ENCODE measurements at places on chromosomes 2 and 18. TPM values are rescaled to one million over a fixed set of nuclear protein-coding genes. Genes with fewer than 3 reads are reported as not detected.
A peak's percentile ranks its signal among the peaks of the same experiment; 100 is the strongest.

- H3K4me1 ChIP-seq, result peaks cover 22% of the 10 kb centered on the region
- no peaks in the 10 kb centered on the region for H3K27me3 ChIP-seq
- H3K36me3 ChIP-seq, result no peaks in the 10 kb centered on the region
- no peak for DNase-seq
Observed at GRCh38 chr18:9106094-9106493, 3.6 kb downstream of the NDUFV2 start.

- no peak for DNase-seq
- H3K36me3 ChIP-seq, result no peaks in the 10 kb centered on the region
- no peaks in the 10 kb centered on the region for H3K4me1 ChIP-seq
- H3K4me3 ChIP-seq, result no peak overlapping the region
Observed at GRCh38 chr2:241896746-241897201, 27.2 kb downstream of the RTP5 start.

DNA sequence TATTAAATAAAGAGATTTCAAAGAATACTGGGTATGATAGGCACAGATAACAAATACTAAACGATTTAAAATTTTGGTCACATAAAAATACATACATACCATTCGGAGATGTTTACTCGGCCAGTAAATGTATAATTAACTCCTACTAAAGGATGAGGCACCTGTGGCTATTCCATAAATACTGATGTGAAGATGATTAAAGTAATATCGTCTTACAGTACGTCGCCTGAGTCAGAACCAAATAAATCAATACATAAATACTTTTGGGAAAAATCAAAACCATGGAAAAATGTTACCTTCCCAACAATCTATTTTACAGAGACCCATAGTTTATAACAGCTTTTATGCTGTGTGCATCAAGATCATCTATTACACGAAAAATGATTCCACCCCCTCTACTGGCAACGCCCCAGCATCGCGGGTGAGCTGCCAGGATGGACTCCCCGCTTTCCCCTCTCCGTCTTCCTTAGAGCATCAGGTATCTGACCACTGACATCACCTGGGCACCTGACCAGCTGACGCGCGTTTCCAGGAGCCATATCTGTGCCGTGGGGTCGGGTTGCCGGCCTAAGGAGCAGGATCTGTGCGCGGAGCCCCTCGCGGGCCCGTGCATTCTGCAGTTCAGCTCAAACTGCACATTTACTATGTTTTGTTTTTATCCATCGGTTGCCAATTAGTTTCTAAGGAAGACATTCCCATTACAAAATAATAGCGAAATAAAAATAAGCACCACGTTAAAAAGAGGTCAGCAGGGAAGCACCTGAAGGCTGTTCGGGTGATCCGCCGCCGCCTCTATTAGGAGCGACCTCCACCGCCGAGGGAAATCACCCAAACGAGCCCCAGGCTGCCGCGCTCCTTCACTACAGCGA, 901 bp downstream of the ICA1L start:
- peak overlapping the region; percentile 77 for H3K27ac ChIP-seq
- H3K36me3 ChIP-seq, result no peaks in the 10 kb centered on the region
- no peaks in the 10 kb centered on the region for H3K27me3 ChIP-seq
- peak; percentile 89 for DNase-seq

DNA sequence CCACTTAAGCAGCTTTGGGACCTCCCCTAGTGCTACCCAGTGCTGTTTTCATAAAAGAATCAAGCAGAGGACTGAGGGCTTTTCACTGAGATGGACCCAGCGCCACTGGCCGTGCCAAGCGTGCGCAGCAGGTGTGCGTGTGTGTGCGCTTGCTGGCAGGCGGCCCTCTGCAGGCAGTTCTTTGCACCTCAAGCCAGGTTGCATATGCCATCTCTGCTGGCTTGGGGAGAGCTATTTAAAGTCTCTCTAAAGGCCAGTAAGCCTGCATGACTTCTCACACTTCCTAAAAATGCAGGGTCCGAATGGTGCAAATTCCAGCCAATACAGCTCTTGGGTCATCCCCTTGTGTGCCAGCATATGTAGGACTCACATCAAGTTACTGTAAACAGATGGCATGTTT, 255.5 kb downstream of the RNF152 start:
- DNase-seq, result no peak
- no peak overlapping the region for H3K4me3 ChIP-seq
- no peaks in the 10 kb centered on the region for H3K36me3 ChIP-seq
- no peaks in the 10 kb centered on the region for H3K4me1 ChIP-seq
- H3K27ac ChIP-seq, result no peak overlapping the region

- no peak for DNase-seq
- no peaks in the 10 kb centered on the region for H3K27me3 ChIP-seq
- no peak overlapping the region for H3K27ac ChIP-seq
- H3K4me3 ChIP-seq, result no peak overlapping the region
- no peaks in the 10 kb centered on the region for H3K4me1 ChIP-seq
Observed at GRCh38 chr2:119744335-119744939, 15.3 kb upstream of the PTPN4 start.

- no peak overlapping the region for H3K27ac ChIP-seq
- no peak for DNase-seq
- H3K4me1 ChIP-seq, result peaks cover 3% of the 10 kb centered on the region
- H3K4me3 ChIP-seq, result no peak overlapping the region
- H3K36me3 ChIP-seq, result no peaks in the 10 kb centered on the region
Observed at GRCh38 chr18:63684718-63685117, 18.0 kb upstream of the SERPINB11 start.

DNA sequence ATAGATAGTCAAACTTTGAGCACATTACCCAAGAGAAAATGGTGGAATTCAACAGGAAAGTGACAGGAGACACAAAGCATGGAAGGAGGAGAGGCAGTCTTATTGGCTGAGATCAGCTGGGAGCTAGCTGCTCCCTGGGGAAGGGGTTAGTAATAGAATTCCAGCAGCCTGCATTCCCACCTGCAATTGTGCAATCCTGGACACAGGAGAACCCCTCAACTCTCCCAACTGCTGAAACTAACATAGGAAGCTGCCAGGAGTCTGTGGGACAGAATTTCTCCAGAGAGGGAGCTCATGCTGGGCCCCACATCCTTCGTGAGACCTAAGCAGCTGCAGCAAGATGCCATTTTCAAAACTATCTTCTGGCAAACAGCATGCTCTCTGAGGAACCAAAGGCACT, 69.8 kb upstream of the ACVR1C start:
- no peak overlapping the region for H3K27ac ChIP-seq
- H3K4me3 ChIP-seq, result no peak overlapping the region
- H3K4me1 ChIP-seq, result no peaks in the 10 kb centered on the region
- no peaks in the 10 kb centered on the region for H3K27me3 ChIP-seq

- H3K36me3 ChIP-seq, result no peaks in the 10 kb centered on the region
- H3K4me1 ChIP-seq, result no peaks in the 10 kb centered on the region
- H3K27ac ChIP-seq, result no peak overlapping the region
- DNase-seq, result peak; percentile 42
- no peaks in the 10 kb centered on the region for H3K27me3 ChIP-seq
- H3K4me3 ChIP-seq, result no peak overlapping the region
Observed at GRCh38 chr2:11073251-11073650, 82.0 kb upstream of the SLC66A3 start.

Gene INHBB
- 28.6 TPM for total RNA-seq

Gene EPAS1
- 77.3 TPM for total RNA-seq

Gene PASK
- 21.1 TPM for total RNA-seq

GRCh38 chr2:126658905-126659561, 3.1 kb downstream of the GYPC start:
- H3K4me3 ChIP-seq, result no peak overlapping the region
- no peaks in the 10 kb centered on the region for H3K27me3 ChIP-seq
- H3K4me1 ChIP-seq, result no peaks in the 10 kb centered on the region
- no peak for DNase-seq
- no peak overlapping the region for H3K27ac ChIP-seq
- no peaks in the 10 kb centered on the region for H3K36me3 ChIP-seq

- H3K4me1 ChIP-seq, result no peaks in the 10 kb centered on the region
- no peak overlapping the region for H3K27ac ChIP-seq
- DNase-seq, result no peak
- H3K4me3 ChIP-seq, result no peak overlapping the region
- no peaks in the 10 kb centered on the region for H3K36me3 ChIP-seq
Observed at GRCh38 chr2:68127358-68128242, 30.1 kb upstream of the PNO1 start.

GRCh38 chr2:20516291-20516645, 69.4 kb downstream of the RHOB start:
- H3K4me3 ChIP-seq, result no peak overlapping the region
- H3K4me1 ChIP-seq, result no peaks in the 10 kb centered on the region
- H3K27me3 ChIP-seq, result no peaks in the 10 kb centered on the region
- no peaks in the 10 kb centered on the region for H3K36me3 ChIP-seq
- H3K27ac ChIP-seq, result no peak overlapping the region
- DNase-seq, result no peak

DNA sequence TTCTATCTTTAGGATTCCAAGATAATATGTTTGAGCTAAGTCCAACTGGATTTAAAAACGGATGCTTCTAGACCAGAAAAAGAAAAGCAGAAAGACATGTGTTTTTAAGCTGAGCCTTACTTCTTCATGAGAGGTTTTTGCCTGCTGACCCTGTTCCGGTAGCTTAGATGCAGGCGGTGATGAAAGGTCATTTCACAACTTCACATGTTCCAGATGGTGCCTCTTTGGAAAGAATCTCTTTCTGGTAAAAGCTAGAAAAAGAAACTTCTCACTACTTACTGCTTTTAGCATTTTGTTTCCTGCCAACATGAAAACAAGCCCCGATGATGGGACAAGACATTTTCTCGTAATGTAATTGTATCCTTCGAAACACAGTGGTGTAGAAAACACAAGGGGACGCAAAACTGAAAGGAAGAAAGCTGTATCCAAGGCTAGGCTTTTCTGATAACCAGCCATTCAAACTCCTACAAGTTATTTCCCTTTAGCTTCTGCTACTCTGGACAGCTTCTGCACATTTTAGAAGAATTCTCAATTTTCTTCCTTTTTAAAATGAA, 407.3 kb upstream of the LYPD1 start:
- no peaks in the 10 kb centered on the region for H3K36me3 ChIP-seq
- DNase-seq, result no peak
- no peaks in the 10 kb centered on the region for H3K4me1 ChIP-seq
- no peaks in the 10 kb centered on the region for H3K27me3 ChIP-seq

DNA sequence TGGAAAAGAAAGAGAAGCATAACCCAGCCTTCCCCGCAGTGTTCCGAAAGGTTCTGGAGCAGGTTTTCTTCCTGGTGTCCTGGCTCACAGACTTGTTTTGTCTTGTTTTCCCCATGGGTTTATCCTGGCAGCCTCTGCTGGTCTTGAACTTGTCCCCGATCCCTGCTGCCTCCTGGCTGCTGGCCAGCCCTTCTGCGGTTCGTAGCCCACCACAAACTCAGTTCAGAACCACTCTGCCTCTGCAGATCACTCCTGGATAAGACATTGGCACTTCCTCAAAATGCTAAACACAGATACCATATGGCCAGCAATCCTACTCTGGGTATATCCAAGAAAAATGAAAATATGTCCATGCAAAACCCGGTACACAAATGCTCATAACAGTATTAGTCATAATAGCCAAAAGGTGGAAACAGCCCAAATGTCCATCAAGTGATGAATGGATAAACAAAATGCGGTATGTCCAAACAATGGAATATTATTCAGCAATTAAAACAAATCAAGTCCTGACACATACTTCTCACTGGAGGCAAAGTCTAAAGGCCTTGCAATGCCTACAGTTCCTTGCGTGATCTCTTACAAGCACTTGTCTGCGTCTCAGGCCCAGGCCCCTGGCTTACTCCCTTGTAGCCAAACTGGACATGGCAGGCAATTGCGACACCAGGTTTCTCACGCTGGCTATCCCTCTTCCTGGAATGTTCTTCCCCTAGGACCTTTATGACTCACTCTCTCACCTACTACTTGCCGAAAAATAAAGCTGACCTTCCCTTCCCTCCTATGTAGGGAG, 28.0 kb upstream of the ARHGEF4 start:
- H3K4me3 ChIP-seq, result no peak overlapping the region
- no peak overlapping the region for H3K27ac ChIP-seq
- no peaks in the 10 kb centered on the region for H3K36me3 ChIP-seq
- H3K27me3 ChIP-seq, result no peaks in the 10 kb centered on the region

DNA sequence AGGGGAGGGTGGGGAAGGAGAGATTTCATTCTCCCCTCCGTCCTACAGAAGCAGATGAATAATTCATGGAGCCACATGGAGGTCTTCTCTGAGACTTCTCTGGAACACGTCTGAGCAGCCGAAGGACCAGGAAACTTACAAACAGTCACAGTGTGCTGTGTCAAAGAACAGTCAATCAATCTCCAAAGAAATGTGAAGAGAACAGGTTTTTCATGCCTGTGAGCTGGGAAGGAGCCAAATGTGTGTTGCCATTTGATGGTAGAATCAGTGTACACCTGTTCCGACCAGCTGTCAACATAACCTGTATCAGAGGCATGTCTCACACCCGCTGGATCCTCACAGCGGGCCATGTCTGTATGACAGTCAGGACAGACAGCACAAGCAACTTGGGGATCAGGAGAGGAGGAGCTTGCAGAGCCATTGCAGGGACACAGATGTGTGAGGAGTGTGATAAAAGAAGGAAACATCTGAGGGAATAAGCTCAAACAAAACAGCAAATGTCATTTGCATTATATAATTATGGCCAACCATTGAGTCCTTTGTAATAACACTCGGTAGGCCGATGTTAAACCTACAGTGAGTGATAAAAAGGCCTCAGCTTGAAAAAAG, 298.5 kb downstream of the EN1 start:
- DNase-seq, result no peak
- H3K27ac ChIP-seq, result no peak overlapping the region
- no peaks in the 10 kb centered on the region for H3K36me3 ChIP-seq
- H3K27me3 ChIP-seq, result no peaks in the 10 kb centered on the region
- no peaks in the 10 kb centered on the region for H3K4me1 ChIP-seq

Gene SLC9A4
- total RNA-seq, result 1.4 TPM

DNA sequence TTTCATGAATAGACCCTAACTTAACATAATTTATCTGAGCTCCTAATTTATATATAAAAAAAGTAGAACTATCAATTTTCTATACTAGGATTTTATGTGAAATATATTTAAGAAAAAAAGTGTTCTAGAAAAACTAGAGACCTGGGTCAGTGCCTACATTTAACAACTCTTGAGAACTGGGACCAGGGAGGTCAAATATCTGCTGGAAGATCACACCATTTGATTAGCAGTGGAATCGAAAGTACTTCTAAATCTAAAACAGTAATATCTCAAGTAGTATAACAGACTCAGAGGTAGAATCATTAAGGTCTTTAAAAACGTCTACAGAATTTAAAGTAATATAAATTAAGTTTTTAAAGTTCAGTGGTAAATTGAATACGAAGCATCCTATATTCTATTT, 34.6 kb downstream of the PPP3R1 start:
- H3K4me3 ChIP-seq, result no peak overlapping the region
- no peaks in the 10 kb centered on the region for H3K36me3 ChIP-seq
- no peaks in the 10 kb centered on the region for H3K4me1 ChIP-seq
- DNase-seq, result no peak

DNA sequence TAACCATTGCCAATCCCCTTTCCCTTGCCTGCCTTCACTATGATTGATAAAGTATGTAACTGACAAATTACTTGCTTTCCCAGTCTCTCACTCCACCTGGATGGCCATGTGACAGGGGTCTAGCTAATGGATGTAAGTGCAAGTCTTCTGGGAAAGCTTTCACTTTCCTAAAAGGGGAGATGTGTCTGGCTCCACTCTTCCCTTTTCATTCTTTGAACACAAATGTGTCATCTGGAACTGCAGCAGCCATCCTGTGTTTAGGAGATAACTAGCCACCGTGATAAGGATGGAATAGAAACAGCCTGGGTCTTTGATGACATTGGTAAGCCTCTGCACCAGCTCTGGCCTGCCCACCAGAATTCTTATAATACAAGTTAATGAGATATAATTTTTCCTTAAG, 38.2 kb downstream of the SNRPD1 start:
- H3K4me3 ChIP-seq, result no peak overlapping the region
- no peaks in the 10 kb centered on the region for H3K36me3 ChIP-seq
- H3K27ac ChIP-seq, result no peak overlapping the region
- no peaks in the 10 kb centered on the region for H3K4me1 ChIP-seq

Gene RNF25
- 30.5 TPM for total RNA-seq

Data from Caco-2 (cell line).